ENCODE measurements at places on chromosomes 1 and 21. TPM values are rescaled to one million over a fixed set of nuclear protein-coding genes. Genes with fewer than 3 reads are reported as not detected.

VWA5B1 gene
- not detected for polyA plus RNA-seq

GRCh38 chr21:28538987-28539622 is 453.6 kb downstream of the LTN1 start:
- DNase-seq = no peak
- no peak overlapping the region for H3K27ac ChIP-seq
- H3K4me3 ChIP-seq = no peak overlapping the region
- no peaks in the 10 kb centered on the region for H3K27me3 ChIP-seq
- no peaks in the 10 kb centered on the region for H3K36me3 ChIP-seq

CR1L gene
- 0.19 TPM for polyA plus RNA-seq

DNA sequence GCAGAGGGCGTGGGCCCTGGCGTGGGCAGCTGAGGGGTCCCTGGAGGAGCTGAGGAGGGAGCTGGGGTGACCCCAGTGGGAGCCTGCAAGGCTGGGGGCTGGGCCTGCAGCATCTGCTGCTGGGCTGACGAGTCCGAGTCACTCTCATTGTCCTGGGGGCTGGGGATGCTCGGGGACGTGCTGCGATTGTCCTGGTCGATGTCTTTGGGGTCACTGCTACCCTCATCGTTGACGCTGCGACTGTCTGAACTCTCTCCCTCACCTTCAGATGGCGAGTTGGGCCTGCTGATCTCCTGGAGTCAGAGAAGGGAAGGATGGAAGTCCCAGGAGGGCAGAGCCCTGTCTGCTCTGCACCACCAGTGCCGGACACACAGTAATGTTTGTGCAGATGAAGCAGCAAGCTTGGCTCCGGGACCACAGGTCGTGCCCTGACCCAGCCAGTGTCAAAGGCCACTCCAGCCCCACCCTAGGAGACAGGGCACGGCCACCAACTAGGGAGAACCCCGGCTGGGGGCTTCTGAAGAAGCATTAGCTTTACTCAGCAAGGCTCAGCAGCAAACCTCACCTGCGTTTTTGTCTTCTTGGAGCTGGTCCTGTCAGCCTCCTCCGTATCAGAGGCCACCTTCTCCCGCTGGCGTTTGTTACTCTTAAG is 43.4 kb downstream of the SLC45A1 start:
- H3K4me1 ChIP-seq = peaks cover 10% of the 10 kb centered on the region
- no peak overlapping the region for H3K27ac ChIP-seq
- H3K36me3 ChIP-seq = peaks cover 27% of the 10 kb centered on the region
- no peak overlapping the region for H3K4me3 ChIP-seq
- H3K27me3 ChIP-seq = no peaks in the 10 kb centered on the region

DNA sequence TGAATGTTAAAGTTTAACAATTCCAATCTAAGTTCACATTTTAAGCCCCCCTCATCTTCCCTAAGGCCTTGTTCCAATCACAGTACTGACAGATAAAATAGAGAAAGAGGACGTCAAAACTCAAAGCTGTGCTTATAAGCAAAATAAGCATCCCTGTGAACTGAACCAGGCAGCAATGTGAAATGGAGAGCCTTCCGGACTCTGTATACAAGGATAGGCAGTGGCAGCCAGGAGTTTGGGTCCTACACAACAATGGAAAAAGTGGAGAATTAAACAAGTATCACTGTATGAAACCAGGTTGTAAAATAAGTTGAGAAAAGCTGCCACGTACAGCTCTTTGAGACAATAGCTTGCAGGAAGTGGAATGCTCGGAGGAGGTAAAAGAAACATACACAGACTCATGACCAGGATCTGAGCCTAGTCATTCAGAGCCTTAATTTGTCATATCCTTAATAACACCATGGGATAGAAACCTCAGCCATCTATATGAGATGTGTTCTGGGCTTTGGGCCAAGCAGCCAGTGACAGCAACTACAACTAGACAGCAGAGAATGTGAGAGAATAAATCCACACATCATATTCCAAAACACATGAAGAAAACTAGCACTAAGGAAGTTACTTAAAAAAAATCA is 55.2 kb upstream of the PALMD start:
- H3K4me1 ChIP-seq = no peaks in the 10 kb centered on the region
- H3K27ac ChIP-seq = no peak overlapping the region
- H3K27me3 ChIP-seq = no peaks in the 10 kb centered on the region
- DNase-seq = no peak

DCLRE1B gene
- polyA plus RNA-seq = 5.8 TPM
